Fibroblast of skin of scalp (primary cell): ENCODE measurements at places on chromosomes 3 and 15.

GRCh38 chr15:49064281-49064653, 18.0 kb upstream of the SECISBP2L start:
- DNase-seq: no peak

GRCh38 chr3:159884661-159885402, 103.8 kb upstream of the IL12A start:
- DNase-seq: peak; percentile 54

- DNase-seq: peak; percentile 81
Measured at GRCh38 chr3:177816667-177817208, 619.5 kb upstream of the TBL1XR1 start.

- DNase-seq: no peak
Measured at GRCh38 chr15:93067649-93068085, 21.3 kb downstream of the RGMA start.

- no peak for DNase-seq
Measured at GRCh38 chr3:112333381-112334317, 693 bp downstream of the CD200 start.

DNA sequence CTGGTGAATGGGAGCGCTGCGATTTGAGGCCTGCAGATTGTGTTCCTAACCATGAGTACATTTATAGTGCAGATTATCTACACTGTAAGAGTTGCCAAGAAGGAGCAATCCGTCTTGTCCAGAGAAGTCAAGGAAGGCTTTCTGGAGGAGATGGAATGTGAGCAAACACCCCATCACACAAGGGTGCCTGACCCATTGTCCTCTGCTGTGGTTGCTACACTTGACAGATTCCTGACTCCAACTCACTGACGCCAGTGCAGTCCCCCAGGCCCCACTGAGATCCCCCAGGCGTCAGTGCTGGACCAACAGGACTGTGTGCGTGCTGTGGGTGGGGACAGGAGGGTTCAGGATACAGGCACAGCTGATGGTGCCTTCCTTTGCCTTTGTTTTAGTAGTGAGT, 135.9 kb upstream of the TPM1 start:
- no peak for DNase-seq

DNA sequence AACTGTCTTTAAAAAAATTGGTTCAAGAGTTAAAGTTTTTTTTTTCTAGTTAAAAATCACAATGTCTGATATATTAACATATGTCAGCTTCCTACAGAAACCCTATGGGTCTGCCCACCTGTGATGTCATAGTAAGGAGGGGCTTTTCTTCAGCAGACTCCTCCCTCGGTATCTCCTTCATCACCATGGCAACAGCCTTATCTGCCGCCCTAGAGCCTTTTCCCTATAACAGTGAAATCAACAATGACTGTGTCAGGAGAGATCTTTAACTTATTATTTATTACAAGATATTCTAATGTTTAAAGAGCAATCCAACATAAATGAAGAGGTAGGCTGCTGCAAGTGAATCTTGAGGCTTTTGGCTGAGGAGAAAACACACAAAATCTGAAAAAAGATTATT, 138.7 kb downstream of the PEX5L start:
- DNase-seq: peak; percentile 43

DNA sequence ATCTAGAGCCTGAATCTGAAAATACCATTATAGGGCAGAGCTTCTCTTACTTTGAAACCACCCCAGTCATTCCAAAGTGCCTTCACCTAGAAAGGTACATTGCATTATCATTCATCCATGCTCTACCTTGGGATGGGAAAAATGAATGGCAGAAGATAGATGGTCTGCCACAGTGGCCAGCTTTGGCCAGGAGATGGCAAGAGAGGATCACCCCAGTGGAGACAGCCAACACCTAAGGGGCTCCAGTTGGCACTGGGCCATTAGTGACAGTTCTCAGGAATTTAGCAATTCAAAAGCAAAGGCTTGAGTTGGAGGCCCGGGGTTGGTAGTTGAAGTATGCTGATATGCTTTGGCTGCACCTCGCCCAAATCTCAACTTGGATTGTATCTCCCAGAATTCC, 253.6 kb upstream of the MRPL3 start:
- no peak for DNase-seq

- no peak for DNase-seq
Measured at GRCh38 chr15:90142216-90143165, 40.2 kb upstream of the IDH2 start.

DNA sequence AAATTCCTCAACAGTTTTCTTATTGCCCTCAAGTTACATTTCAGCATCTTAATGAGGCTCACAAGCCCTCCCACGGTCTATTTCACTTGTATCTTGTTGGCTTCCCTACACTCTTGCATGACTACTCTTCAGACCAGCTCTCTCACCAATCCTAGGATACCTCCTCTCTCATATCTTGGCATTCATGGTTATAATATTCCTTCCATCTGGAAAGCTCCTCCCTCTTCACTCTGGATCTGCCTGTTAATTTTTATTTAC, 8.5 kb upstream of the CCDC80 start:
- peak; percentile 99 for DNase-seq

GRCh38 chr3:180267202-180267843, 230.6 kb upstream of the PEX5L start:
- DNase-seq: no peak

GRCh38 chr3:47376393-47376792, 4.4 kb upstream of the PTPN23 start:
- no peak for DNase-seq

- DNase-seq: peak; percentile 41
Measured at GRCh38 chr3:111861391-111861790, 2.3 kb downstream of the PHLDB2 start.

GRCh38 chr15:61996056-61996635, 64.1 kb downstream of the VPS13C start:
- no peak for DNase-seq

DNA sequence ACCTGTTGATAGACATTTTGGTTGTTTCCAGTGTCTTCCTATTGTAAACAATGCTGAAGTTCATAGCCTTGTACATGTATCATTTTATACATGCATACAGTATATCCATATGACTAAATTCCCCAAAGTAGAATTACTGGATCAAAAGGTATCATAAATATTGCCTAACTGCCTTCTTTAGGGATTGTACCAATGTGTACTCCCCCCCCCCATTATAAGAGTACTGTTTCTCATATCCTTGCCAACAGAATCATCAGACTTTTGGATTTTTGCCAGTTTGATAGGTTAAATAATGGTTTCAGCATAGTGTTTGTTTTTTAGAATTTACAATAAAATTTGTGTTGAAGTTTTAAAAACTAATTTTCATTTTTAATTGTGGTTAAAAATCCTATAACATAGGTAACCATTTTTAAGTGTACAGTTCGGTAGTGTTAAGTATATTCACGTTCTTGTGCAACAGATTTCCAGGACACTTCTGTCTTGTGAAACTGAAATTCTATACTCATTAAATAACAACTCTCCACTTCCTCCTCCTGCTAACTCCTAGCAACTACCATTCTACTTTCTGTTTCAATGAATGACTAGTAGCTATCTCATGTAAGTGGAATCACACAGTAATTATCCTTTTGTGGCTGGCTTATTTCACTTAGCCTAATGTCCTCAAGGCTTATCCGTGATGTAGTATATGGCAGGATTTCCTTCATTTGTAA, 30.8 kb upstream of the MAP3K13 start:
- DNase-seq: peak; percentile 30

GRCh38 chr3:160629491-160629890, 47.5 kb upstream of the ARL14 start:
- no peak for DNase-seq

DNA sequence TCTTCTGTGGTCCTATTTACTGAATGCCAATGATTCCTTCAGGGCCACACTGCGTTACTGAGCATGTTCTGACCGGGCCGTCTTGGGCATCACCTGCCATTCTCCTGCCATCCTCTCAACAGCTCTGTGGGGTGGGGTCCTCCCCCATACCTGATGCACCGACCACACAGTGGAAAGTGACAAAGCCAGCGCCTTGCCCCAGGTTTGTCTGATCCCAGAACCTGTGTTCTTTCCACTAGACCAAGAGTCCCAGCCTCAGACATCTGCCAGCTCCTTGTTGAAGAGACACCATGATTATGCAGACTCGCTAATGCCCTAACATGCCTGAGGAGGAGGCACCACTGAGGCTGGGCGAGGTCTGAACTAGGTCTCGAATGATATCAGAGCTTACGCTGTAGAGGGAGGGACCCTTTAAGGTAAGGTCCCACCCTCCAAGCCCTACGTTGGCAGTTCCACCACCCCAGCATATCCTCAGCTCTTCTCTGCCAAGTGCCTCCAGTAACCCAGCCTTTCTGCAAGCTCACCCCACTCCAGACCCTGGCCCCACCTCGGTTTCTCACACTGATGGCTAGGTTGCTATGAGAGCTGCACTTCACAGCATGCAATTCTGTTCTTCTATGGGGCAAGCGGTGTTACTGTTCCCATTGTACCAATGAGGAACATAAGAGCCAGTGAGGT, 29.8 kb upstream of the PLXNA1 start:
- DNase-seq: no peak

DNA sequence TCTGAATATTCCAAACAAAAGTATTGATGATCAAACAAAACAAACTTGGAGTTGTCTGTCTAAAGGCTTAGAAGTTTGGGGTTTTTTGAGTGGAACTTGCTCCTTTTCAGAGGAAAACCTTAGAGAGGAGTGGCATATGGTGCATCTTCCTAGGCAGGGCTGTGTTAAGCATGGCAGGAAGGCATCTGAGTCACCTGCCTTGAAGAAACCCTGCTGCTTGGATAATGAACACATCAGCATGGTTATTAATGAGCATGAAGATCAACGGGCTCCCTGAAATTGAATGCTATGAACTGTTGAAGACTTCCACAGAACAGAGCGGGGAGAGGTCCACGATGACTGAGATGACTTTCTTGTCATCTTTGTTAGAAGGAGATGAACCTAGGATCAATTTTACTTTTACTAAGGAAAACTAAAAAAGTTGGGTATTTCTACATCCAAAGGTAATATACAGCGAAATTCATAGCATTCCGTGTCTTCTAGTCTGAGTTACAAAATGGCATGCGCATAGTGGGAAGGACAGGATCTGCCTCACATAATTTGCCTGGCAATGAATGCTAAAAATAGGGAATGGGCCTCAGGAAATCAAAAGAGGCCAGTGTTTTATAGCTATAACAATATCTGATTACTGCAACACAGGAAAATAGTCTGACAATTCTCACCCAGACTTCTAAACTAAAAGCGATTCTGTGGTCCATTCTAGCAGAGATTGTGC, 11.6 kb upstream of the TMED3 start:
- no peak for DNase-seq

GRCh38 chr3:195207056-195207455, 63.9 kb downstream of the XXYLT1 start:
- DNase-seq: no peak

- DNase-seq: no peak
Measured at GRCh38 chr15:39909007-39909406, 11.1 kb downstream of the GPR176 start.

GRCh38 chr15:97189162-97189780, 771.2 kb upstream of the ARRDC4 start:
- peak; percentile 2 for DNase-seq

DNA sequence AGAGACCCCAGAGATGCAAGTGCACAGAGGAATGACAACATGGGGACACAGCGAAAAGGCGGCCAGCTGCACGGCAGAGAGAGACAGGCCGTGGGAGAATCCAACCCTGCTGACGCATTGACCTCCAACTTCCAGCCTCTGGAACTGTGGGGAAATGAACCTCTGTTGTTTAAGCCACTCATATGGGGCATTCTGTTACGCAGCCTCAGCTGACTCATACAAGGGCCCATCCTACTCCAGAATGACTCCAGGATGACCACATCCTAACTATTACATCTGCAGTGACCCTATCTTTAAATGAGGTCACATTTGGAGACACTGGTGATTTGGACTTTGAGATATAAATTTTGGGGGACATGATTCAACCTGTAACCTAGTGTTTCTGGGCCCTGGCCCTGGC, 44.0 kb downstream of the KLF15 start:
- DNase-seq: no peak

DNA sequence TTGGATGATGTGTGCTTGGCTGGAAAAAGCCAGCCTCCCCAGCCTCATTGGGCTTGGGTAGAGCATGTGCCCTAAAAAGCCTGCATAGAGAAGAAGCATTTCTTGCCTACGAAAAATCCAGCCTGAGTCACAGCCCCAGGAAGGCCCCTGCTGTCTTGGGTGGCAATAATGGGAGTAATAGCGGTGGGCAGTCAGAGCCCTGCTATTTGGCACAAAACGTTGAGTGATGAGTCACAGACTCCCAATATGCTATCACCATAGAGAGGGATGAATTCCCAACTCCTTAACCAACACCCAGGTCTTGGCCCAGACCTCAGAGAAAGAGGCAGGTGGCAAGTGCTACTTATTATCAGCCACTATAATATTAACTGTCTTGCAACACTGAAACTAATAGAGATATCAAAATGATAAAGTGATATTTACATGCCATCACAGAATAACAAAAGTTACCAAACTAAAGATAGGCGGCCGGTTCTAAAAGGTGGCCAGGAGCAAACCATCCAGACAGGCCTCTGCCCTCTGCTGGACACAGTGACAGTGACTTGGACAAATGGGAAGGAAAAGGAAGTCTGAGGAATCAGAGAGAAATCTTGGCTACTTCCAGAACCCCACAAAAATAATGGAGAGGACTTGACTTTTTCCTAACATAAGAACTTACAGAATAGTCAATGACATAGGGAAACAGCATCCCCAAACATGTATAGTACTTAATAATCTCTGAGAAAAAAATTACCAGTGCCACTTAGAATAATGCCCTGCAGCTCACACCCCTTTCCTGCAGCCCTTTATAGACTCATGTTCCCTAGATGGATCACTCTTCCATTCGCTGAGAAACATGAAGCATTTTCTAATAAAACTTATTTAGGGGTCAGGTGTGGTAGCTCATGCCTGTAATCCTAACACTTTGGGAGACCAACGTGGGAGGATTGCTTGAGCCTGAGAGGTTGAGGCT, 51.9 kb upstream of the MUC13 start:
- DNase-seq: peak; percentile 93

DNA sequence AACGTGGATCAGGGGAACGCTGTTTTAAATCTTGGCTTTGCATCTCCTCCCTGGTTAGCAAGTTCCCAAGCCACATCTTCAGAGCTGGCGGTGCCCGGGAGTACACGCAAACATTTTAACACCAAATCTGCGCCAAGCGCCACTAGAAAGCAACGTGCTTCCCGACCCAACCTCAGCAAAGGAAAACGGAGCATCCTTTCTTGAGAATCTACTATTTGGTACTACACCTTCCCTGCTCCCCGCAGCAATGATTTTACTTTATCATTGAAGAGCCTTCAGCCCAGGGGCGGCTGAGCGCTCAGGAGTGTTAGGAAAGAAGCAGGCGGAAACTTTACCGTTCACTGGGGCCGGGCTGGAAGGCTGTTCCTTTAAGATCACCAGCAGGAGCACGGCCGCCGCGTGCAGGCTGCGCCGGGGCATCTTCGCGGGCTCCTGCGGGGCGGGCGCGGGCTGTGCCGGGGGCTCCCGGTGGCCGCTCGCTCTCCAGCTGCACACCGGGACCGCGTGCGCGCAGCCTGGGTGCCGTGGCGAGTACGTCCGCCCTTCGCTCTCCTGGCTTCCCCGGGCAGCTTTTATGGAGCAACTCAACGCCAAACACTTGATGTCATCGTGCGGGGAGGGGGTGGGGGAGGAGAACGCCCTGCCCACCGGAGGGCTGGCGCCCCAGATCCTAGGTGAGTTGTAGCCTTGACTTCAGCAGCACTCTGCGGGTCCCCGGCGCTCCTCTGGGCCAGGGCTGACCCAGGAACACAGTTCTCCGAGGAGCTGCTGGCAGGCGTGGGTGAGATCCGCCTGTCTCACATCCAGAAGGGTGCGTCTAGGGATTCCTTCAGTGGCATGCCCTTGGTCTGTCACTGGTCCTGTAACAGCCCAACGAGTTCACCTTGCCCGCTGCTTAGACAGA, at the start of gene CA12:
Gene CA12, minus strand, starts transcription at position 546 of the 904 bp plus-strand sequence. Its CDS starts 126 bp downstream, at position 420.
- DNase-seq: peak; percentile 53
